ENCODE measurements at places on chromosomes 3 and 15. TPM values are rescaled to one million over a fixed set of nuclear protein-coding genes. Genes with fewer than 3 reads are reported as not detected.

DNA sequence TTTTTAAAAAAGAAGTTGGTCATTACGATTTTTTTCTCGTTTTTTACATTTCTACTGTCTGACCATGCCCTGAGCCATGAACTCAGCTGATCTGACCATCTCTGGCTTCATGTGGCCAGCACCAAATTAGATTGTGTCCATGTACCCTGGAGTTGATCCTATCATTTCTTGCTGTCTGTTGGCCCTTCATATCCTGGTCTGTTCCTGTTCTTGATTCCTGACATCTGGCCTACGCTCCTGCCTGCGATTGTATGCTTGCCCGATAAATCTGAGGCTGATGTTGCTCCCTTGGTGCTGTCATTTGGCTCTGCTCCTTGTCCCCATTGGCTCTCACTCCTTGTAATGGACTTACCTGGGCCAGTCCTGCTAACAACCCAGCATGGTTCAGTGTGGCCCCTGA, 89.8 kb upstream of the IGSF10 start:
- no peaks in the 10 kb centered on the region for H3K4me1 ChIP-seq
- H3K27me3 ChIP-seq = no peaks in the 10 kb centered on the region
- no peak for DNase-seq
- no peaks in the 10 kb centered on the region for H3K36me3 ChIP-seq
- no peak overlapping the region for H3K27ac ChIP-seq
- H3K4me3 ChIP-seq = no peak overlapping the region

DNA sequence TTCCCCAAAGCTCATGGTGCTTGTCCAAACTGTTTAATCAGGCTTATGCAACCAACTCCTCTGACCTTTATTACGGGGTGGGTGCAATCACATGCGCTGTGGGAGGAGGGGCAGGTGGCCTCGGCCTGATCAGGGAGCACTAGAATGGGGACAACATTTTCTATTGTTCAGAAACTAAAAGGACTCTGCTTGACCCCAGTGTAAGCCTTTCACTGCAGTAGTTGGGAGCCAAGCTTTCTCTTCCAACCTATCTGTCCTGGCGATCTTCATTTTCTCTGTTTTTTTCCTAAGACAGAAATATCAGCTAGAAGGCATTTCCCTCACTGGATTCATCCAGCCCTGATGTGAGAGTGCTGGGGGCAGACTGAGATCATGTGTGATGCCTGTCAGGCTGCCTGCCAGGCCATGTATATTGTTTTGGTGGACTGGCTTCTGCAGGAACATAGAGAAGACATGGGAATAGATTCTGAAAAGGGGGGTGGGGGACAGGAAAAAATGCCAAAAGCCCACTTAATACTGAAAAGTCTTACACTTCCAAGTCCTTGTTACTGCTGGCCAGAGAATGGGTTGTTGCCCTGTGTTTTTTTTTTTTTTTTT, 627.0 kb upstream of the TBL1XR1 start:
- no peak overlapping the region for H3K4me3 ChIP-seq
- no peaks in the 10 kb centered on the region for H3K27me3 ChIP-seq
- no peaks in the 10 kb centered on the region for H3K36me3 ChIP-seq

GP5 gene
- 0.16 TPM for polyA plus RNA-seq

DNA sequence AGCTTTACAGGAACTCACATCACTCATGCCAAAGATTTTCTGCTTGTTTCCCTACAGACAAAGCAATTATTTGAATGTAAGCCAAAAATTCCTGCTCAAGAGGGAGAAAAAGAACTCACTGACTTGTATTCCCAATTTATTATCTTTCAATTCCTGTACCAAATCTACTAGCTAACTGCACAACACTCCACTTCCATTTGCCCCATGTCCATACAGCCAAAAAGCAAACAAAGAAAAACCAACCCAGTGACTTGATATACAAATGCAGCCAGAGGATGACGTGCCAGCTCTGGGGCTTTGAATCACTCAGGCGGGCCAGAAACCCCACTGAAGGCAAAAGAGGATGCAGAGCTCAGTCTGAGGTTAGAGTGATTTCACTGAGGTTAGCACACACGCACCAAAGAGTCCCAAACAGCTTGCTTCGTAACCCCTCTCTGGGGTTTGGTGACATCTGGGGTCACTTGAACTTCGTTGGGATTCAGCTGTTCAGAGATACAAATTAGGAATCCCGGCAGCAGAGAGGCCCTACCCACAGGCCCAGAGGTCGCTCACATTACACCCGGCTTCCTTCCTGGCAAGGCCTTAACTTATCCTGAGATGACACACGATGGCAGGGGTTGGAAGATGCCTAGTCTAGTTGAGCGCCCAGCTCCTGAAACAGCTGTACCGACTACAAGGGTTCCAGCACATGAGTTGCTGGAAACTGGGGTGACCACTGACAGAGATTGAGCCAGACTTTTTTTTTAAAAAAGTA, 1.6 kb downstream of the RFTN1 start:
- H3K4me1 ChIP-seq = peaks cover 19% of the 10 kb centered on the region
- H3K36me3 ChIP-seq = peaks cover 4% of the 10 kb centered on the region
- no peaks in the 10 kb centered on the region for H3K27me3 ChIP-seq
- peak overlapping the region; percentile 96 for H3K4me3 ChIP-seq
- peak; percentile 92 for DNase-seq

GRCh38 chr15:79185199-79185598, 94.6 kb upstream of the RASGRF1 start:
- DNase-seq = no peak
- no peaks in the 10 kb centered on the region for H3K4me1 ChIP-seq
- H3K36me3 ChIP-seq = no peaks in the 10 kb centered on the region
- peaks cover 5% of the 10 kb centered on the region for H3K27me3 ChIP-seq
- no peak overlapping the region for H3K4me3 ChIP-seq
- no peak overlapping the region for H3K27ac ChIP-seq

GRCh38 chr15:24899367-24899766, 55.4 kb upstream of the SNRPN start:
- no peaks in the 10 kb centered on the region for H3K36me3 ChIP-seq
- peak; percentile 31 for DNase-seq
- H3K27me3 ChIP-seq = no peaks in the 10 kb centered on the region
- no peak overlapping the region for H3K27ac ChIP-seq
- H3K4me1 ChIP-seq = no peaks in the 10 kb centered on the region
- H3K4me3 ChIP-seq = no peak overlapping the region

DNA sequence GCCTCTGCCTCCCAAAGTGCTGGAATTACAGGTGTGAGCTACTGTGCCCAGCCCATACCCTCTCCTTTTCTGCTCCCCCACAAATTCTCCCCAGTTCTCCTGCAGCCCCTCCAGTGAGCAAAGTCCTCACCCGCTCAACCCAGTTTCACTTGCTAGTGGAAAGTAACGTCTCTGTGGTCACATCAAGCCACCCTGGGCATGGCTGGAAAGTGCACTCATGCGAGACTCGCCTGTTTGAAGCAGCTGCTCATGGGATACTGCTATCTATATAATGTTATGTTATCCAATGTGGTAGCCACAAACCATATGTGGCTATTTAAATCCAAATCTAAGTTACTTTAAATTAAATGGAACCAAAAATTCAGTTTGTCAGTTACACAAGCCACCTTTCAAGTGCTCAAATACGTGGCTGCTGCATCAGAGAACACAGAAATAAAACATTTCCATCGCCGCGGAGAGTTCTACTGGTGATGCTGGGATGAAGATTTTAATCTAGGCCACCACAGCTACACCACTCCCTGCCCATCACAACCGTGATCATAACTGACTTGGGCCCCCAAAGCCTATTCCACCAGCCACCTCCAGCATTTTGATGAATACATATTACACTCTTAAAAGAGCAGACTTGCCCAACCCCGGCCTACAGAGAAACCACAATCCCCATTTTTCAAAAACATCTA, 119.4 kb downstream of the LIPC start:
- peak overlapping the region; percentile 53 for H3K27ac ChIP-seq
- H3K4me3 ChIP-seq = no peak overlapping the region
- DNase-seq = no peak

GRCh38 chr3:137084586-137084985, 126.8 kb downstream of the IL20RB start:
- no peaks in the 10 kb centered on the region for H3K27me3 ChIP-seq
- H3K4me1 ChIP-seq = no peaks in the 10 kb centered on the region
- H3K4me3 ChIP-seq = no peak overlapping the region

Measured in IMR-90 (cell line).